ENCODE measurements at places on chromosomes 6 and 20.
A peak's percentile ranks its signal among the peaks of the same experiment; 100 is the strongest.

DNA sequence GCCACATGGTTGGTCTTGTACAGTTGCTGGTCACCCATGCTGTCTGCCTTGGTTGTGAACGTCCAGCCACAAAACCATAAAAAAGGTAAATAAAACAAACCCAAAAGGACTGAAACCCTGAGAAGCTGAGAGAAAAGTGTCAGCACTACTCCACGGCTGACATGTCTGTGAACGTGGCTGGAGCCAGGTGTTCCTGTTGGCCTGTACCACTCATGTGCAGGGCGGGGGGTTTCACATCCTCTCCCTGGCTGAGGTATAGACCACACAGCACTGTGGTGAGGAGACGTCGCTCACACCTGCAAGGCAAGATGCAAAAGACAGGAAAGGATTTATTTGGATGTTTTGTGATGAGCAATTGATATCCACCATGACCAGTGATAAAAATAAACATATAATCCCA is 51.9 kb upstream of the MRPS10 start:
- DNase-seq = no peak

- no peak for DNase-seq
These were observed 104.3 kb downstream of the SULF2 start for GRCh38 chr20:47680804-47681529.

DNA sequence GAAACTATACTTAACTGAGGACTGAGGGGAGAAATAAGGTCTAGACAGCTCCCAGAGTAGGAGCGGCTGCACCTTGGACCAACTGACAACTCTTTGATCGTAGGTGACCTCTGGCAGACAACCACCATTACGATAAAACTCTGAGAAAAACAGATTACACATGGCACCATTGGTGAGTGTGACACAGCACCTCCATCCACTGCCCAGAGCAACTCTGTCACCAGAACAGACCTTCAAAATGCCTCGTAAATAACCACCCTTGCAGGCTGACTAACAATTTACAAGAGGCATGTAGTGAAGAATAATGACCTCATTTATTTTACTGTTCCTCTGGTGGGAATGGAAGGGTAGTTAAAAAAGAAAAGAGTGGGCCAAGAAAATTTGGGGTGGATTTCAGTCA is 64.2 kb downstream of the F13A1 start:
- DNase-seq = no peak

GRCh38 chr6:20497216-20498040 is 36.8 kb upstream of the CDKAL1 start:
- DNase-seq = no peak

GRCh38 chr6:158357570-158358216 is 45.4 kb downstream of the TULP4 start:
- DNase-seq = peak; percentile 28

- DNase-seq = no peak
These were observed 31.6 kb downstream of the ADTRP start for GRCh38 chr6:11747021-11747420.

Data from activated CD4-positive, alpha-beta T cell treated with anti-CD3 and anti-CD28 coated beads, Interleukin-2, Interleukin-4, amounts not matched to agents 100 ng/mL and 50 ng/mL, durations not matched to agents 16 hours and 8 hours (primary cell).